ENCODE measurements at places on chromosomes 7 and 10. TPM values are rescaled to one million over a fixed set of nuclear protein-coding genes. Genes with fewer than 3 reads are reported as not detected.

GRCh38 chr7:1593091-1593866, 23.4 kb upstream of the PSMG3 start:
- H3K4me1 ChIP-seq, result peaks cover 25% of the 10 kb centered on the region
- DNase-seq, result peak; percentile 28
- H3K27me3 ChIP-seq, result peaks cover 31% of the 10 kb centered on the region
- no peak overlapping the region for H3K27ac ChIP-seq
- H3K36me3 ChIP-seq, result peaks cover 2% of the 10 kb centered on the region

- no peaks in the 10 kb centered on the region for H3K36me3 ChIP-seq
- H3K27ac ChIP-seq, result no peak overlapping the region
- no peak overlapping the region for H3K4me3 ChIP-seq
- DNase-seq, result no peak
- H3K4me1 ChIP-seq, result peaks cover 7% of the 10 kb centered on the region
- no peaks in the 10 kb centered on the region for H3K27me3 ChIP-seq
Observed at GRCh38 chr7:45687721-45688120, 113.6 kb downstream of the ADCY1 start.

DNA sequence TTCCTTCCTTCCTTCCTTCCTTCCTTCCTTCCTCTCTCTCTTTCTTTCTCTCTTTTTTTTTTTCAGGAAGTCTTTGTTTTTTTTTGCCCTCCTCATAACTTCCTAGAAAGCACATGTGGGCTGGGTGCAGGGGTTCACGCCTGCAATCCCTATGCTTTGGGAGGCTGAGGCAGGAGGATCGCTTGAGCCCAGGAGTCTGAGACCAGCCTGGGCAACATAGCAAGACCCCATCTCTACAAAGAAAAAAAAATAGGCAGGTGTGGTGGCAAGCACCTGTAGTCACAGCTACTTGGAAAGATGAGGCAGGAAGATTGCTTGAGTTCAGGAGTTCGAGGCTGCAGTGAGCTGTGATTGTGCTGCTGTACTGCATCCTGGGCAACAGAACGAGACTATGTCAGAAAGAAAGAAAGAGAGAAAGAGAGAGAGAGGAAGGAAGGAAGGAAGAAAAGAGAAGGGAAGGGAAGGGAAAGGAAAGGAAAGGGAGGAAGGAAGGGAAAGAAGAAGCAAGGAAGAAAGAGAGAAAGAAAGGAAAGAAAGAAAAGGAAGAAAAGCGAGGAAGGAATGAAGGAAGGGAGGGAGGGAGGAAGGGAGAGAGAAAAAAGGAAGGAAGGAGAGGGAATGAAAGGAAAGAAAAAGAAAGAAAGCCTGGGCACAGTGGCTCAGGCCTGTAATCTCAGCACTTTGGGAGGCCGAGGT, 13.5 kb upstream of the BAIAP2L1 start:
- no peaks in the 10 kb centered on the region for H3K36me3 ChIP-seq
- no peak overlapping the region for H3K27ac ChIP-seq
- H3K27me3 ChIP-seq, result peaks cover 7% of the 10 kb centered on the region
- H3K4me1 ChIP-seq, result no peaks in the 10 kb centered on the region

- no peaks in the 10 kb centered on the region for H3K4me1 ChIP-seq
- DNase-seq, result no peak
- no peak overlapping the region for H3K4me3 ChIP-seq
Observed at GRCh38 chr7:99190359-99191009, 17.4 kb downstream of the KPNA7 start.

- no peak for DNase-seq
- no peak overlapping the region for H3K27ac ChIP-seq
- H3K27me3 ChIP-seq, result no peaks in the 10 kb centered on the region
- H3K4me1 ChIP-seq, result peaks cover 6% of the 10 kb centered on the region
Observed at GRCh38 chr10:99769706-99770105, 12.7 kb upstream of the ABCC2 start.

DNA sequence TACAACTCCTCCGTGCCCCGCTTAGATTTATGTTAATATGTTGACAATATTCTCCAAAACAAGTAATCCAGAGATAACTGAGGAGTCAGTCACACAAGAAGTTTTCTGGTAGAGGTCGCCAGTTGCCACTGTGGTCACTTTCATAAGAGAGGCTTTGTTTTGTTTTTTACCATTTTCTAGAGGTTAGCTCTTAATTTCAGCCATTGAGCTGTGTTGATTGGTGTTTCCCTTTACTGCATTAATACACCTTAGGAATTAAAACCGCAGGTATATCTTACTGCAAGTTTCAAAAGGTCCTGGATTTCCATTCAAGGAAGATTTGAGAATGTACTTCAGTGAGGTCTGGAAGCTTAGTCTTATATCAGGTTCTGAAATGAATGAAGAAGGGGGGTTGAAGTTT, 3.5 kb downstream of the BMI1 start:
- peaks cover 43% of the 10 kb centered on the region for H3K27me3 ChIP-seq
- peaks cover 47% of the 10 kb centered on the region for H3K4me1 ChIP-seq
- no peak for DNase-seq
- peak overlapping the region; percentile 81 for H3K4me3 ChIP-seq
- no peak overlapping the region for H3K27ac ChIP-seq

The TFR2 gene
- total RNA-seq, result 13.1 TPM

DNA sequence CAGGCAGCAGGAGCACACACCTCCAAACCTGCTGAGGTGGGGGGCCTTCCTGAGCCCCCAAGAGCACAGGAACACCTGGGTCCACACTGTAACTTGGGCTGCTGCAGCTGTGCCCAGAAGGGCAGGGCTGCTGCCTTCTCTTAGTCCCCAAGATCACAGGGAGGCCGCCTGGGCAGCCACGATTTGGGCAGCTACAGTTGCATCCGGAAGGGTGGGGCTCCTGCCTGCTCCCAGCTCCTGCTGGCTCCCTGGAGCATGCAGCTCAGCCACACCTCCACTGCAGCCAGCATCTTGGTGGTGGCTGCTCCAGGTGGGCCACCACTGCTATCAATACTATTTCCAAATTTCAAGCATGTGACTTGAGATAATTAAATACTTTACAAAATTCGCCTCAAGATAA, 38.5 kb upstream of the AGMO start:
- no peak overlapping the region for H3K4me3 ChIP-seq
- no peaks in the 10 kb centered on the region for H3K36me3 ChIP-seq
- H3K27me3 ChIP-seq, result no peaks in the 10 kb centered on the region
- H3K4me1 ChIP-seq, result no peaks in the 10 kb centered on the region
- H3K27ac ChIP-seq, result no peak overlapping the region
- DNase-seq, result no peak

The GDF2 gene
- total RNA-seq, result not detected

GRCh38 chr7:42843205-42843800, 68.6 kb downstream of the C7orf25 start:
- peak; percentile 24 for DNase-seq
- H3K36me3 ChIP-seq, result no peaks in the 10 kb centered on the region
- H3K27me3 ChIP-seq, result peaks cover 22% of the 10 kb centered on the region
- no peaks in the 10 kb centered on the region for H3K4me1 ChIP-seq
- no peak overlapping the region for H3K4me3 ChIP-seq
